HT1080 (cell line): ENCODE measurements at places on chromosomes 3 and 15.

DNA sequence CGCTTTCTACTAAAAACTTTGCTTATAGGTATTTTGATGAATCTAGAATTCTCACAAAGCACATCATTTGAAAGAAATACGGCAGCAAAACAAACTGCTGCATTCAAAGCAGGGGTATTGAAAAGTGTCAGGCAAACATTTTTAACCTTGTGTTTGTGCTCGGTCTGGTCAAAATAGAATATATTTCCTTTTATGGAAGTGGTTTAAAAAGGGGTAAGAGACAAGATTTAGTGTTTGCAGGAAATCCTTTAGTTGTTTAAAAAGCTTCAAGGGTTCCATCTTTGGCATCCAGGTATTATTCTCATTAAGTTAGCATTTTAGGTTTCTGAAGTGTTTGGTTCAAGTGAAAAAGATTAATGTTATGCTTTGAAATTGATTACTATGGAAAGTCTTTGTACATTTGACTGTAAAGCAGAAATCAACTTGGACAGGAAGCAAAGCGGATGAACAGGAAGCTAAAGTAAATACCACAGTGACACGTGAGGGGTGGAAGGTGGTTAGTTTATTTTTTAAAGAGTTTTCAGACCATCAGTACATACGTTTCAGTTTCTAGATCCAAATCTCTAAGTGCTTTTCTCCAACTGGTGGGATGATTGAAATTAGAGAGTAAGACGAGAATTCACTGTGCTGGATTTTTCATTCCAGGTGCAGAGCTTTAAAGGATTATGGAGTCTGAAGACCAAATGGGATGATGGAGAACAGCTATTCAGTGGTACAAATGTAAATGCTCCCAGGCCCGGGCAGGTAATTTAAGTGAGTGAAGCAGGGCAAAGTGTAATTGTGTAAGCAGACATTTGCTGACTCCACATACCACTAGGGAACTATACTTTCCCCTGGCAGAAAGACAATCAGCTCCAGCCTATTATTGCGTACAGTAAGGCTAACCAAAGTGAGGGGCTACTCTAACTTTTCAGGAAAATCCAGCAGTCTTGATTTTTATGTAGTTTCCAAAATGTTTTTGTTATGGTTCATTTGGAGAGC lies 341.8 kb upstream of the TBL1XR1 start:
- no peak for DNase-seq

DNA sequence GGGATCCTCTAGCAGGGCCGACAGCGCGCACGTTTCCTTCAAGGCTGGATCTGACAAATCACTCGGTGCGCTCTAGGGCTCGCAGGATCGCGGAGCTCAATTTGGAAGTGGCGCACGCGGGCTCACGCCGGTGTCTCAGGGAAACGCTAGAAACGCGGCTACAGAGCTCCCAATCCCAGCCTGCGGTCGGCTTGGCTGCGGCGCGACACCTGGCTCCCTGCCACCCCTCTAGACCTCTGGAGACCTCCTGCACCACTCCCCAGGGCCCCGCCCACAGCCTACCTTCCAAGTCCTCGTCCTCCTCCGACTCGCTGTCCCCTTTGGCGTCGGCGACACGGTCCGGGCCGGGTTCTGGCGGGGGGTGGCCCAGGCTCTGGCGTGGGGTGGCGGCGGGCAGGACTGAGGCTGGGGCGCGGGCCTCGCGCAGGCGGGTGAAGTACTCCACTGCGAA lies 596 bp downstream of the PRKAR2A start:
- DNase-seq: peak; percentile 74

- DNase-seq: no peak
These were observed 255.6 kb upstream of the SEMA6D start for GRCh38 chr15:47461652-47462141.

DNA sequence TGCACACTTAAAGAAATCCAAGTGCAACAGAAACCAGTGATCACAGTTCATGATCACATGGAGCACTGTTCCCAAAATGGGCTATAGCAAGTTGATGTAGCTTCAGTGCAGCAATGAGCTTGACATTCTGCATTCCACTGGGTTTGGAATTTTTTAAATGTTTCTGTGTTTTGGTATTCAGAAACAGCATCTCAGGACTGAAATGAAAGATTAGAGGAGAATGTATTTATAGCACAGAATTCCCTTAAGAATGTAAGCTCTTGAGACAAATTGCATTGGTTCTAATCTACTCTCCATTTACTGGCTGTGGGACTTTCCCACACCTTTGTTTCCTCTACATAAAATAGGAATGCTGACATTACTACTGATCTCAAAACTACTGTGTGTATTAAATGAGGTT lies 162.7 kb downstream of the FGF12 start:
- no peak for DNase-seq

DNA sequence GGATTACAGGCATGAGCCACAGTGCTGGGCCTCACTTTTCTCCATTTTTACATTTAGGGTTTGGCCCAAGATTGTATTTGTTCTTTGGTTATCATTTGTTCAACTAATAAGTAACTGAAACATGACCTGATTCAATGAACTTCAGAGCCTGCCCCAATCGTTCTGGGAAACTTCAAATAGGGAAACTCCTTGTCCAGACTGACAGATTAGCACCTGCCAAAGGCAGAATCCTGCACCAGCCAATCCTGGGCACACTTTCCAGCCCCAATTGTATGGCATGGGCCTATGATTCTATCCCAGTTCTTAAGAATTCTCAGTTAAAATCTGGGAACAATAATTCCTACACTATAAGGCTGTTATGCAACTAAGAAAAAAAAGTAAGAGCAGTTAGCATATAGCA lies 18.3 kb upstream of the RAB43 start:
- no peak for DNase-seq

- DNase-seq: no peak
These were observed 16.9 kb upstream of the PSMD6 start for GRCh38 chr3:64039981-64040733.

DNA sequence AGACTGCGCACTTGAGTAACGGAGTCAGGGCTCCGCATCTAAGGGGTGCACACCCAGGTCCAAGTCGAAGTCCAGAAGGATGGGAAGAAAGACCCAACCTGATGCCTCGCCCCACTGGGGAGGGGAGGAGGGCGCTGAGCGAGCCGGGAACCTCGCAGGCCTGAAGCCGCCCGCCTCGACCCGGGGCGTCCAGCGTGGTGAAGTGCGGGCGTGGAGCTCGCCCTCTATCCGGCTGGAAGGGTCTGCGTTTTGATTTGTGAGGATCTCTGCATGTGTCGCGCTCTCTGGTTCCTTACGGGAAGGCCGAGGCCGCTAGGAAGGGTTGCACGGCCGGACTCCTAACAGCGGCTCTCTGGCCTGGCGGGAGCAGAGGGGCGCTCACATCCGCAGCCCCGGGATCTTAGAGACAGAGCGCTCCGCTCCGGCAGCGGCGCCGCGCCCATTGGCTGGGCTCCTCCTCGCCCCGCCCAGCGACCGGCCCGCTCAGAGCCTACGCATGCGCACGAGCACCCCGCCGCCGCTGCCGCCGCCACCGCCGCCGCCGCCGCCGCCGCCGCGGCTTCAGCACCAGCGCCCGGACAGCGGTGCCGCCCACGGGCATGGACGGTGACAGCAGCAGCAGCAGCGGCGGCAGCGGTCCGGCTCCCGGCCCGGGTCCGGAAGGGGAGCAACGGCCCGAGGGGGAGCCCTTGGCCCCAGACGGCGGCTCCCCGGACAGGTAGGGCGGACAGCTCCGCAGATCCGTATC lies at the start of gene DISP2:
Gene DISP2, plus strand, starts transcription at position 497 of the 748 bp plus-strand sequence. Its CDS starts 103 bp downstream, at position 600.
- DNase-seq: peak; percentile 66

DNA sequence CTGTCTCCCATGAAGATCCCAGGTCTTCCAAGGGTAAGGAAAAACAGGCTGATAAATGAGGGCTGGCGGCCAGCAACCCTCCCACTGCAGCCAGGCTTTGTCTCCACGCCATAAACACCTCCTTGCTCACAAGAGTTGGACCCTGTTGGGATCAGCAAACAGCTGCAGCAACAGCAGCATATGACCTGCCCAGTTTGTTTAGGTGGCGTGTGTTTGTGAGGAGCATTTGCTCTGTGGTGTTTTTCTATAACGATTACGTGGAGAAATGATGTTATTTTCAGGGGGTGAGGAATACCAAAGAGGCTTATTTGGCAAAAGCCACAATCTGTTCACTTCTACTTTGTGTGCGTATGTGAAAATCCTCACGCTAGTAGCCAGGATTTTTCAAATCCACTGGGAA lies 58.5 kb downstream of the RFTN1 start:
- DNase-seq: no peak

DNA sequence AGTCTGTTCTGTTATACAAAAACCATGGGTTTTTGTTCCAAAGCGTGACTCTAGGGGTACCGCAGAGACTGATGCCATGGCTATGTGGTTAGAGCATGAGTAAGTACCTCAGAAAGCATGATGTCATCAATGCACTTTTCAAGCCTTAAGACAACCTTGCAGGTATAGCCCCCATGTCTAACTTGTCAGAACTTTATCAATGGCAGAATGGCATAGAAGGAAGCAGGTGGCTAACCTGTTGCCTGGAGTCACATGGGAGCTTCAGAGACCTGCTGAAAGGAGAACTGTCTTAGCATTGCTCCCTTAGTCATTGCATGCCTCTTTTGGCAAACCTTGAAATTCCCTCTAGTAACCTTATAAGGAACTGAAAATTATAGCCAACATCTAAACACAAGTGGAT lies 52.5 kb downstream of the EOMES start:
- no peak for DNase-seq

DNA sequence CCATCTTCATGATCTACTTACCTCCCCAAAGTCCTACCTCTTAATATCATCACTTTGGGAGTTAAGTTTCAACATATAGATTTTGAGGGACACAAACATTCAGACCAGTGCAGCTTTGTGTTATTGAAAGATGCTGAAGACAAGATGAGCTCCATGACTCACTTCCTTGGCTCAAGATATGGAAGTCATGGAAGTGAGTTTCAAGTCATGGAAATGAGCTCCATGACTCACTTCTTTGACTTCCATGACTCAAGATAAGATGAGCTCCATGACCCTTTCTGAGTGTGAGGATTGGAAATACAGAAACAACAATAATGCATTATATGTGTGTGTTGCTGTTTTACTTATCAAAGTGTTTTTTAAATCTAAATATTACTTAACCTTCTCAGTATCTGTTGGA lies 170.2 kb upstream of the TPRG1 start:
- DNase-seq: peak; percentile 95

DNA sequence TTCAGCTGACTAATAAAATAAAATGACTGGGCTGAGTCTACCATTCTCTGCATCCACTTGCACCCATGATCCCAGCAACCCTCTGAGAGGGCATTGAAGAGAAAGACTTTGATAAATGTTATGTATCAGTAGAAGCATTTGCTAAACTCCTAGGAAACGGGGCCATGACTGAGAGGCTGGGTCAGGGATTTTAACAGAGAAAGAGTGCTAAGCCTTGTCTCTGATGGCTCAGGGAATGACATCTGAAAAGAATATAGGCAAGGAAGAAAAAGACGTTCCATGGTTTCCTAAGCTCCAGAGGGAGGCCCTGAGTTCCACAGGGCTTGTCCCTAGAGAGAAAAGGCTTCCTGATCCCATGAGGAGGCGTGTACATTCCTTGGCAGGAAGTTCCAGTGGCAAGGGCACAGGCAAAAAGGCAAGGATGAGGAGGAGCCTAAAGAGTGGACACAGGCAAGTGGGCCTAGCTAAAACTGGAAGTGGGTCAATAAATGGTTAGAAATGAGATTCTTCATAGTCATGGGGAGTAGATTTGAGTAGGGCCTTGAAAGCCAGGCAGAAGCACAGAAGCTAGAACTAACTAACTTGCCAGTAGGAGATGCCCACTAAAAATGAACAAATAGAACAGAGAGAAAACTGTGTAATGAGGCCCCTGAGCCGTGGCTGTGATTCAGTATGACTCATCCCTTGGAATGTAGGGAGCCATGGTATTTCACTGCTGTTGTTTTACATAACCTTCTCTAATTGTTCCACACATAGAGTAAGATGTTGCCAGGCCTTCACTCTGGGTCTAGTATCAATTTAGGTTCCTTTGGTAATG lies 44.9 kb upstream of the MANF start:
- DNase-seq: peak; percentile 93

DNA sequence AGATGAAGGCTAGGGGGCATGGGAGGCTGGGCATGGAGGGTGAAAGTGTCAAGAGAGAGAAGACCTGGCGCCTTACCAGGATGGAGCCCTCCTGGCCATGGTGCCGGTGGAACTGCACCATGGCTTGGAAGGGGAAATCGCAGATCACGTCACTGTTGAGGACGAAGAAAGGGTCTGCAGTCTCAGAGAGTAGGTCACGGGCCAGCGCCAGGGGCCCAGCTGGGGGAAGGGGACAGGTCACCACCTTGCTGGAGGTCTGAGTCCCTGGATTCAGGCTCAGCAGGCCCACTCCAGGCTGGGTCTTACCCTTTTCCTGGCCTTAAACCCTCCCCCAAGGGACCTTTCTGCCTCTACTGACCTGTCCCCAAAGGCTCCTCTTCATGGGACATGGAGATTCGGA lies 855 bp downstream of the GMPPB start:
- DNase-seq: no peak

DNA sequence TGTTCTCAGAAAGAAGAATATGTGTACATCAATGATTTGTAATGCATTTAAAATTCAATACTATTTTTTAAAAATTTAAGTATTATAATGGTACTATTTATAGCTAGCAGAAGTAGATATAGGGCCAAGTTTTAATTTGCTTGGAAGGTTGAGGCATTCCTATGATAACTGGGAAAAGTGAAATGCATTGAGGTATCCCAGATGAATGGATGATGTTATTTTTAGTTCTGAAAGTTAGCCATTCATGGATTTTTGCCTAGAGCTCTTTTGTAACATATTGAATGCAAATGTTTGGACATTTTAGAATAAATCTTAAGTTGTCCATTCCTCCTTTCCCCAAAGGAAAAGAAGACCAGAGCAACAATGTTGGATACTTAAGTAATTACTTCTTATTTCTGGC lies 47.6 kb downstream of the GAP43 start:
- DNase-seq: no peak

DNA sequence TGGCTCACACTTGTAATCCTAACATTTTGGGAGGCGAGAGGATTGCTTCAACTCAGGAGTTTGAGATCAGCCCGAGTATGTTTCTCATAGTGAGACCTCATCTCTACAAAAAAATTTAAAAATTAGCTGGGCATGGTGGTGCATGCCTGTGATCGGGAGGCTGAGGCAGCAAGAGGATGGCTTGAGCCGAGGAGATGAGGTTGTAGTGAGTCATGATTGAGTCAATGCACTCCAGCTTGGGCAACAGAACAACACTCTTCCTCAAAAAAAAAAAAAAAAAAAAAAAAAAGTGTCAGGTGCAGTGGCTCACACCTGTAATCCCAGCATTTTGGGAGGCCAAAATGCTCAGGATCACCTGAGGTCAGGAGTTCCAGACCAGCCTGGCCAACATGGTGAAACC lies 2.4 kb downstream of the RPL39L start:
- DNase-seq: peak; percentile 86

GRCh38 chr3:139364549-139364948 lies 20.7 kb downstream of the MRPS22 start:
- DNase-seq: no peak

- peak; percentile 57 for DNase-seq
These were observed 30.3 kb downstream of the TPRA1 start for GRCh38 chr3:127560051-127560787.

DNA sequence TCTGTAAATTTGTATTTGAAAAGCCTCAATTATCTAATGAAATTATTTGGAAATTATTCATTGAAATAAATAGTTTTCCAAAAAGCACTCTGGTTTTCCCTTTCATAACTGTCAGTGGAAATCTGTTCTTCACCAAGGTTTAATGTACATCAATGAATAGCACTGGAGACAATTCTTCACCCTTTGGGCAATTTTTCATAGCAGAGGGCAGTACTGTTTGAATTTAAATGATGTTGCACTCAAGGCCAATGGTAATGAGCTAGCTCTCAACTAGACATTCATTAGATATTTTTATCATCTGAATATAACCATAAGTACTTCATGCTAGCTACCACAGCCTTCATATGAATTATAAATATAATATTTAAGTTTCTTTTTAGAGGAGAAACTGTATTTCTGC lies 658.2 kb upstream of the CCDC54 start:
- no peak for DNase-seq
